GM04504 (cell line): ENCODE measurements at places on chromosomes 5 and 9.

DNA sequence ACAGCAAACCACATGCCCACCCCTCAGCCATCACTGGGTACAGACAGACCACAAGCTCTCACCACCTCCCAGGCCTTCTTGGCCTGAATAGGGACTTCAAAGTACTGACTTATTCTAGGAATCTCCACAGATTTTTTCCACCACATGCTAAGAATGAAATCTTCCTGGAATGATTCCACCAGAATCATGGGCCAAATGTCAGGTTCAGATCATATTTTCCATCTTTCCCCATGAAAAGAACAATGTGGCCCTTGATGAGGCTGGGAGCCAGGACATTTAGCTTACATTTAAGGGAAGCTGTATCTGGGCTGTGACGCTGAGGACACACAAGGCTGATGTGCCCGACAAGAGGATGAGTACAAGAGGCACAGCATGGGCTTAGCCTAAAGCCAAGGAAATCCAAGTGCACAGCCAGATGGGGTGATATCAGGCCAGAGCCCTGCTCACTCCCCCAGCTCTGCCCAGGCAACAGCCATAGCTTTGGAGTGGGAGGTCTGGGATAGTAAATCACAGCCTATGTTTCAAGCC, 28.1 kb downstream of the ACSL6 start:
- no peak for DNase-seq

DNA sequence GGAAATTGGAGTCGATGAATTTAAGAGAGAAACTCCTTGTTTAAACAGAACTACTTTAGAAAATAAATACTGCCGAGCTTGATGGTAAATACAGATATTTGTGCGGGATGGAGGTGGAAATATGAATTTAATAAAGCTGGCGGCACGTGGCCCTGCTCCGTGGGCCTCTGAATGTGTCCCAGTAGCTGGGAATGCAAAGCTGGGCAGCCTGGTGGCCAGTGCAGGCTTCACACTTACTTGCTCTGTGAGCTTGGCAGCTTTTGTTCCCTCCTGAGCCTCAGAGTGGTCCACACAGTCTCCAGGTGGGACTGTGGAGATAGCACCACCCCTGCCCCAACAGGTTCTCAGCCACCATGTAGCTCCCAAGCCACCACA, 45.9 kb downstream of the BARX1 start:
- no peak for DNase-seq

GRCh38 chr9:3088219-3088618, 244.3 kb upstream of the PUM3 start:
- no peak for DNase-seq

- no peak for DNase-seq
These were observed 6.9 kb downstream of the FNBP1 start for GRCh38 chr9:130036099-130036498.

GRCh38 chr9:15512889-15513288, 2.1 kb upstream of the PSIP1 start:
- DNase-seq, result no peak

- no peak for DNase-seq
These were observed 59.4 kb downstream of the ADAMTS16 start for GRCh38 chr5:5199495-5199894.

DNA sequence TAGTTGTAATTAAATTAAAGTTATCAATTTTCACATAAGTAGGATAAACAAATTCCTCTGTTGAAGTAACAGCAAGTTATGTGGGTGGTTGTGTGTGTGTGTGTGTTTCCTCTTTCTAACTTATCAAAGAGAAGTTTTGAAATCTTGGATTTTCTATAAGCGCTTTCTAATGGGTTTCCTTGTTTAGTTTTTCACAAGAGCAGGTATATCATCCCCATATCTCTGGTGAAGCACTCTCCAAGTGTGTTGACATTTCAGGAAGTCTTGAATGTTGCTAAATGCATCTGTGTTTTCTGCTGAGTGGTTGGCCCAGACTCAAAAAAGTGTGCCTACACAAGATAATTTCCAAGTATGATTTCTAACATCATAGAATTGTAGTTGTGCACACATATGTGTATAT, 43.3 kb downstream of the PRDM6 start:
- no peak for DNase-seq

GRCh38 chr9:27414220-27414761, 109.8 kb upstream of the IFNK start:
- DNase-seq, result no peak
